ENCODE measurements at places on chromosomes 7 and 10. TPM values are rescaled to one million over a fixed set of nuclear protein-coding genes. Genes with fewer than 3 reads are reported as not detected.

GRCh38 chr10:20949967-20950366, 52.9 kb upstream of the NEBL start:
- H3K36me3 ChIP-seq, result no peaks in the 10 kb centered on the region
- H3K4me3 ChIP-seq, result no peak overlapping the region
- H3K4me1 ChIP-seq, result no peaks in the 10 kb centered on the region
- no peak for DNase-seq
- H3K27me3 ChIP-seq, result no peaks in the 10 kb centered on the region

DNA sequence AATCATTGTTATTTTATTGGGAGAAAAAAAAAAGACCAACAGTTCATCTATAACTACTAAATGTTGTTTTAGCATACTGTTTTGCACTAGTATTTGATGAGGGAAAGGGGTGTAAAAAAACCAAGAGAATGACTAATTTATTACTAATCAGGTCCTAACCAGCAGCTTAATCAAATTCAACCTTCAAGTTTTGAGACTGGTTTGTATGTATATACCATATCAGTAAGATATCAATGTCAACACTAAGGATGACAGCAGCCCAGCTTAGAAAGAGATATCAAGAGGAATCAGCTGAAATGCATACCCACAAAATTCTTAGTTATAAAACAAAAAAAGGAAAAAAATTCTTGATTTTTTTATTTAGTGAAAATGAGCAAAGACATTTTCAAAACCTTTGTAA, 122.6 kb downstream of the KMT2C start:
- no peaks in the 10 kb centered on the region for H3K27me3 ChIP-seq
- H3K4me3 ChIP-seq, result peak overlapping the region; percentile 12
- no peak for DNase-seq
- H3K36me3 ChIP-seq, result peaks cover 32% of the 10 kb centered on the region
- peak overlapping the region; percentile 50 for H3K27ac ChIP-seq

DNA sequence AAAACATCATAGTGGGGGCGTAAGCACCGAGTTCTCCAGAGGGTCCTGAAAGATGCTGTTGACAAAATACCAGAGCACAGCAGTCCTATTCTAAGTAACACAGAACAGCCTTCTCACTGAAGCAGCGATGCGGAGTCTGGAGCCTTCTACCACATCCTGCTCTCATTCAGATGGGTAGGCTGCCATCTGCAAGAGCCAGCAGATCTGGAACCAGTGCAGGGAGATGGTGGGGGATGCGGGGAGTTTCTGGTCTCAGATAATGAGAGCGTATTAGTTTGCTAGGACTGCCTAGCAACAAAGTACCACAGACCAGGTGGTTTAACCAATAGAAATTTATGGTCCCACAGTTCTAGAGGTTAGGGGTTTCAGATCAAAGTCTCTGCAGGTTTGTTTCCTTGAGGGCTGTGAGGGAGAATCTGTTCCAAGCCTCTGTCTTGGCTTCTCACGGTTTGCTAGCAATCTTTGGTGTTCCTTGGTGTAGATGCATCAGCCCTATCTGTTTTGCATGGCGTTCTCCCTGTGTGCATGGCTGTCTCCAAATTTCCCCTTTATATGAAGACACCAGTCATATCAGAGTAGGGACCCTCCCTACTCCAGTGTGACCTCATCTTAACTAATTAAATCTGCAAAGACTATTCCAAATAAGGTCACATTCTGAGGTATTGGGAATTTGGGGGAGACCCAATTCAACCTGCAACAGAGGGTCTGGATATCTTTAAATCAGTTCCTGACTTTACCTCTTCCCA, 52.0 kb upstream of the STEAP1B start:
- DNase-seq, result no peak
- no peaks in the 10 kb centered on the region for H3K36me3 ChIP-seq
- no peak overlapping the region for H3K27ac ChIP-seq
- no peak overlapping the region for H3K4me3 ChIP-seq

DNA sequence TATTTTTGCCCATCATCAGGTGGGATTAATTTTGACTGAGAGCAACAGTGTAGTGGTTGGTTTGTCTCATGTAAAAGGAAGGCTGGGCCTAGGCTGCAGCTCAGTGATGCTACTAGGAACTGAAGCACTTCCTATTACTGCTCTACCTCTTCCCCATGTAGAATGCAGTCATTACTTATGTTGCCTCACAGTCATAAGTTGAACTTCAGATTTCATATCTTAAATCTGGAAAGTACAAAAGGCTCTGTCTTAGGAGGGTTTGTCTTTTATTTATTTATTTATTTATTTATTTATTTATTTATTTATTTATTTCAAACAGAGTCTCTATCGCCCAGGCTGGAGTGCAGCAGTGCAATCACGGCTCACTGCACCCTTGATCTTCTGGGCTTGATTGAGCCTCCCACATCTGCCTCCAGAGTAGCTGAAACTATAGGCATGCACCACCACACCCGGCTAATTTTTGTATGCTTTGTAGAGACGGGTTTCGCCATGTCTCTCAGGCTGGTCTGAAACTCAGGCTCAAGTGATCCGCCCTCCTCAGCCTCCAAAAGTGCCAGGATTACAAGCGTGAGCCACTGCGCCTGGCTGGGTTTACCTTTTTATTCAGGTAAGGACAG, 721.7 kb upstream of the GALNT17 start:
- H3K27me3 ChIP-seq, result no peaks in the 10 kb centered on the region
- no peaks in the 10 kb centered on the region for H3K36me3 ChIP-seq
- no peak for DNase-seq
- no peak overlapping the region for H3K27ac ChIP-seq
- H3K4me3 ChIP-seq, result no peak overlapping the region

DNA sequence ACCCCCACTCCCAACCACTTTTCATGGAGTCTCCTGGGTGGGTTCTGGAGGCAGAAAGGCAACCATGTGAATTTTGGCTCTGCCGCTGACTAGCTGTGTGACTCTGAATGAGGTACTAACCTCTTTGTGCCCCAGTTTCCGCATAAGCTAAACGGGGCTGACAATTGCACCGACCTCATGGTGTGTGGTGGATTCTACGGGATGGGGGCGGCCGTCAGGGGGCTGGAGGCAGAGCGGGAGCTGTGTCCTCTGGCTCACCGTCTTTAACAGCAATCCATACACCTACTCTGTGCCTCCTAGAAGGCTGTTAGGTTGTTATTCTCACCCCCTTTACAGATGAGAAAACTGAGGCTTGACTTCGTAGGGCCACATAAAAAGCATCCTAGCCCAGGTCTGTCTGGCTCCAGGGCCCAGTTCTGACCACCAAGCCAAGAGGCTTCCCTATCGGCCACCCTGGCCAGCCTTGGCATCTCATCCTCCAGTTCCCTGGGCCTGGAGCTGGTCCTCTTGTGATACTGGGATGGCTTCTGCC, 4.3 kb upstream of the SLC29A3 start:
- H3K4me3 ChIP-seq, result no peak overlapping the region
- DNase-seq, result no peak
- H3K27me3 ChIP-seq, result no peaks in the 10 kb centered on the region

- H3K27ac ChIP-seq, result no peak overlapping the region
- no peaks in the 10 kb centered on the region for H3K4me1 ChIP-seq
- H3K36me3 ChIP-seq, result no peaks in the 10 kb centered on the region
Observed at GRCh38 chr7:7014827-7015595, 167.3 kb upstream of the C1GALT1 start.

The IFIT1 gene
- 3.3 TPM for total RNA-seq

DNA sequence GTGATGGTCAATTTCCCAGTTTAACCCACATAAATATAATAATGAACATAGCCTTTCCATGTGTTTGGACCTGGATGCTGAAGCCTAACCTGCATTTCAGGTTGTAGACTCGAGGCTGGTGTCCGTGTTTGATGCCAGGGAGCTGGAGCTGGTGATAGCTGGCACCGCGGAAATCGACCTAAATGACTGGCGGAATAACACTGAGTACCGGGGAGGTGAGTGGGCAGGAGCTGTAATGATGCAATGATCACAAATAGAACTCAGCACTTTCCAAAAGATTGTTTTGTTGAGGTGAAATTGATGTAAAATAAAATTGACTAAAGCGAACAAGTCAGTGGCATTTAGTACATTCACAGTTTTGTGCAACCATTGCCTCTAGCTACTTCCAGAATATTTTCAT, 30.8 kb upstream of the STK17A start:
- H3K36me3 ChIP-seq, result no peaks in the 10 kb centered on the region
- H3K27me3 ChIP-seq, result no peaks in the 10 kb centered on the region
- no peak for DNase-seq
- no peak overlapping the region for H3K4me3 ChIP-seq

The HABP2 gene
- total RNA-seq, result not detected

The CLIP2 gene
- 2.7 TPM for total RNA-seq

GRCh38 chr7:93013446-93014061, 104.2 kb downstream of the SAMD9 start:
- no peak overlapping the region for H3K27ac ChIP-seq
- no peaks in the 10 kb centered on the region for H3K27me3 ChIP-seq
- no peaks in the 10 kb centered on the region for H3K36me3 ChIP-seq
- peaks cover 5% of the 10 kb centered on the region for H3K4me1 ChIP-seq
- H3K4me3 ChIP-seq, result no peak overlapping the region

DNA sequence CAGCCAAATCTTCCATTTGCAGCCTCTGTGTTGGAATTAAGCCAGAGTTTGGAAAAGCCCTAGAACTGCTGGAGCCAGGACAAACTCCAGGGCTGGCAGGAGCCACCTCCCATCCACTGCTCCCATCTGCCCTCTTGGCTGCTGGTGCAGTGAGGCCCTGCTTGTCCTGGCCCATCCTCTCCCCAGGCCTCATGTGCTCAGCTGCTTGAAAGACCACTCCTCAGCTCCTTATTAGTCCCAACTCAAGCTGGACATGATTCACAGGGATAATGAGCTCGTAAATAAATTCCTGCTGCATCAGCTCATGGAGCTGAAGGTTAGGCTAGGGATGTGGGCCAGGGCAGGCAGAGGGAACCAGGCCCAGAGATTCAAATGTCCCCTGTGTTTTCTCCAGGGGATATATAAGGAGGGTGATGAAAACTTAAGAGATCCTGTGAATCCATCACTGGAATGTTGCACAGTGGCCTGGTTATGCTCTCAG, 282.8 kb downstream of the RPS24 start:
- no peaks in the 10 kb centered on the region for H3K27me3 ChIP-seq
- H3K4me3 ChIP-seq, result no peak overlapping the region
- peaks cover 5% of the 10 kb centered on the region for H3K4me1 ChIP-seq
- no peaks in the 10 kb centered on the region for H3K36me3 ChIP-seq
- no peak for DNase-seq
- H3K27ac ChIP-seq, result no peak overlapping the region

- DNase-seq, result no peak
- H3K36me3 ChIP-seq, result no peaks in the 10 kb centered on the region
- H3K27me3 ChIP-seq, result no peaks in the 10 kb centered on the region
- H3K27ac ChIP-seq, result no peak overlapping the region
- peaks cover 17% of the 10 kb centered on the region for H3K4me1 ChIP-seq
Observed at GRCh38 chr7:159071260-159071659, 73.4 kb downstream of the VIPR2 start.

The ELFN1 gene
- total RNA-seq, result 0.46 TPM

The ERVW-1 gene
- not detected for total RNA-seq

The CUL2 gene
- 51.8 TPM for total RNA-seq

DNA sequence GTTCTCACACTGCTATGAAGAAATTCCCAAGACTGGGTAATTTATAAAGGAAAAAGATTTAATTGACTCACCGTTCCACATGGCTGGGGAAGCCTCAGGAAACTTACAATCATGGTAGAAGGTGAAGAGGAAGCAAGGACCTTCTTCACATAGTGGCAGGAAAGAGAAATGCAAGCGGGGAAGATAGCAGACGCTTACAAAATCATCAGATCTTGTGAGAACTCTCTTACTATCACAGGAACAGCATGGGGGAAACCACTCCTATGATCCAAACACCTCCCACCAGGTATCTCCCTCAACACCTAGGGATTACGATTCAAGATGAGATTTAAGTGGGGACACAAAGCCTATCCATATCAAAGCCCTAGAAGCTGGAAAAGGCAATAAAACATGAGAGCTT, 130.8 kb downstream of the MDFIC start:
- no peak overlapping the region for H3K4me3 ChIP-seq
- H3K4me1 ChIP-seq, result no peaks in the 10 kb centered on the region
- no peaks in the 10 kb centered on the region for H3K27me3 ChIP-seq

Data from psoas muscle (tissue), 8 donors.